Stimulated activated CD4-positive, alpha-beta T cell treated with anti-CD3 and anti-CD28 coated beads, TNF-alpha, amount 100 ng/mL, for 4 hours (primary cell): ENCODE measurements at places on chromosomes 2 and 18.

DNA sequence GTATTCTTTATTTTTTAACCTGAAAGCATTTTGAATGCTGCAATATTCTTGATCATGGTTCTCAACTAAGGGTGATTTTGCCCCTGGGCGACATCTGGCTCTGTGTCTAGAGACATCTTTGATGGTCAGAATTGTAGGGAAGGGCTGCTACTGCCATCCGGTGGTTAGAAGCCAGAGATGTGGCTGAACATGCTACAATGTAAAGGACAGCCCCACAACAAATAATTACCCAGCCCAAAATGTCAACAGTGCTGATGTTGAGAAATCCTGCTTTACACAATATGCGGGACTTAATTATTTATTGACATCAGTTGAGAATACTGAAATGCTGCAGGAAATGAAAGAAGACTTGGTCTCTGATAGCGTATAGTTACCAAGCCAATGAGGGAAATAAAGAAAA is 37.5 kb upstream of the SERPINB2 start:
- no peak for DNase-seq

- no peak for DNase-seq
Measured at GRCh38 chr2:62184512-62185230, 11.2 kb upstream of the B3GNT2 start.

DNA sequence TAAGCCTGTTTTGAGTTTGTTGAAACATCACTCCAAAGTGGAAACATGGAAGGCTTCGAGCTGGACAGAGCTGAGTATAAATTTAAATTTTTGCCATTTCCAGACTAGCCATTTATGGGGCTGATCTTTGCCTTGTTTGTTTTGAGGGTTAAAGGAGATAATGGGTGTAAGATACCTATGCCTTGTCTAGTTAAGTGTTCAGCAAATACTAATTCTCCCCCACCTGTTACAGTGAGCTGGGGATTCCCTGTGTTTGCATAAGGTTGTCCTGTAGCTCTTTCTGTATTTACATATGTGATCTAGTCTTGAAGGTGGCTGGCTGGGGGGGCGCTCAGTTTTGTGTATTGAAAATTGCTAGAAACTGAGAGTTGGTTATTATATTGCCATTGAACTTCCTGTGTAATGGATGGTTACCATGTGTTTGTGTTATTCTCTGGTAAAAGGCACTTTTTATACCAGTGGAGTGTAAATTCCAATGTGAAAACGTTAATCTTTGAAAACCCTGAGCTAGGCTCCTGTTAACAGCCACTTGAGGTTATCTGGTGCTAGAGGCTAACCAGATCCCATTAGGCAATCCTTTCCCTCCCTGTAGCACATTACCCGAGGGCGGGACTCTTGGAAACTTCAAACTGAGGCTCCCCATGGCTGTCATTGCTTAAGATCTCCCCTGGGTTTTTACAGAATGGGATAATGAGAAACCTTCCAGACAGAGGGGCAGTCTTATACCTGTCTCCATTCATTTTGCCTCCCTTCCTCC is 26.7 kb downstream of the TANC1 start:
- no peak for DNase-seq

DNA sequence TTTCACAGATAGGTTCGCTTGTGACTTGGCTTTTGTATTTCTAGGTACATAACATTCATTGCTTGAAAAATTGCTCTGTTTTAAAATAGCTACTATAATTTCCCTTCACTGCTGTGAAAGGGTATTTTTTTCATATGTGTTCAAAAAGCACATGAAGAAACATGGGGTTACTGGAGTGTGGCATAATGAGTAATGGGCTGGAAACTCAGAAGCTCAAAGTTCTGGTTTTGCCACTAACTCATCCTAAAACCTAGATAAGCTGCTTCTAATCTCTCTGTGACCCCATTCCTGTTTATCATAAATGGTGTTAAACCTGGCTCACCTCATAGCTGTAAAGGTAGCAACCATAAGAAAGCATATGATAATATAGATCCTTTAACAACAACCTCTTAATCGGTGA is 319.3 kb downstream of the PTPRM start:
- no peak for DNase-seq

- DNase-seq: no peak
Measured at GRCh38 chr2:231557571-231558217, 27.4 kb upstream of the NMUR1 start.

DNA sequence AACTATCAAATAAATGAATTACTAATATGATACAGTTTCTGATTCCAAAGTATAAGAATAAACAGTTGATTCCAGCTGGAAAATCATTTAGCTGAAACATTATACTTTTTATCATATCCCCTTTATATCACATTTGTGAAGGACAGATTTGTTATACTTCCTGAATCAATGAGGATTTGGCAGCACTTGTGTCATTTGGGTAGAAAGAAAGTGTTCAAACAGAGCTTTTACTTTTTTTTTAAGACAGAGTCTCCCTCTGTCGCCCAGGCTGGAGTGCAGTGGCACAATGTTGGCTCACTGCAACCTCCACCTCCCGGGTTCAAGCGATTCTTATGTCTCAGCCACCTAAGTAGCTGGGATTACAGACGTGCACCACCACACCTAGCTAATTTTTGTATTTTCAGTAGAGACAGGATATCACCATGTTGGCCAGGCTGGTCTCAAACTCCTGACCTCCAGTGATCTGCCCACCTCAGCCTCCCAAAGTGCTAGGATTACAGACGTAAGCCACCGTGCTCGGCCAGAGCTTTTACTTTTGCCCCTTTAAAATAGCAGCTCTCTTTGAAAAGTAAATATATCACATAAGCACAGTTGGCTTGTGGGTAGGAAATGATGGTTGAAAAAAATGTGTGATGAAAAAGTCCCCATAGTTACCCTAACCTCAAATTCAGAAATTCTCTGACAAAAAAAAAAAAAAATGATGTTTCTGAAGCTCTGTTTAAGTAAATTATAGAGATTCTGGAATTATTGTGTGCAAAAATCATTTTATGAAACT is 95.2 kb downstream of the DTNA start:
- no peak for DNase-seq

DNA sequence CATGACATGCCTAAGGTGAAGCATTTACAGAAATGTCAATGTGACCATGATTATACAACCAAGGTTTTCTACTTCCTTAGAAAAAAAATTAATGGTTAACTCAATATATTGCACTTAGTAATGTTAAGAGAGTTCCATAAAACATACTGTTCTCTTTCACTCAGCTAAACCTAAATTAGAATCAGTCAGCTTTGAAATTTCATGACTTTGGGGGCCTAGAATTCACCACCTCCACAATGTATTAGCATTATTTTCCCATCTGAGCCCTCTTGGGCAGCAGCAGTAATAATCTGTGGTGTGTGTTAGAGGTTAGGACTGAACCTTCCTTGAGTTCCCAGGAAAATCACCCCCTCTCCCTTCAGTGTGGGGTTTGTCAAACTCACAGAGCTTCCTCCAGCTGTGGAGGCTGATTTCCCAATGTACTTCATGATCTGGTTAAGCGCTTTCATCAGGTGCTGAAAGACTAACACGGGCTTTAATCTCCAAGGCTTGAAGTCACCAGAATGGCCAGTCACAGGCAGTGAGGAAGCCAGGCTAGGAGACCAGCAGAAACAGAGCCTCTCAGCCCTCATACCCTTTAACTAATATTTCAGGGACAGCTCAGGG is 7.1 kb upstream of the UPP2 start:
- DNase-seq: no peak
